Activated gamma-delta T cell treated with anti-CD3 and anti-CD28 coated beads, Interleukin-2, amount 50 U/mL, for 16 hours (primary cell): ENCODE measurements at places on chromosomes 2 and 18.

- peak; percentile 20 for DNase-seq
Measured at GRCh38 chr2:207711750-207712530, 500 bp downstream of the CCNYL1 start.

- DNase-seq = no peak
Measured at GRCh38 chr2:227906991-227907390, 35.6 kb downstream of the DAW1 start.

GRCh38 chr18:4750393-4751346 is 295.6 kb upstream of the DLGAP1 start:
- DNase-seq = no peak

GRCh38 chr18:12768625-12769024 is 65.8 kb downstream of the PSMG2 start:
- no peak for DNase-seq

GRCh38 chr18:77000527-77000926 is 132.1 kb downstream of the MBP start:
- peak; percentile 19 for DNase-seq
